Stimulated activated CD4-positive, alpha-beta T cell treated with anti-CD3 and anti-CD28 coated beads, Interleukin-1b, Interleukin-23, amount 100 ng/mL, for 48 hours (primary cell): ENCODE measurements at places on chromosomes 4 and X.

GRCh38 chr4:107902715-107903114, 28.6 kb upstream of the CYP2U1 start:
- DNase-seq: no peak

DNA sequence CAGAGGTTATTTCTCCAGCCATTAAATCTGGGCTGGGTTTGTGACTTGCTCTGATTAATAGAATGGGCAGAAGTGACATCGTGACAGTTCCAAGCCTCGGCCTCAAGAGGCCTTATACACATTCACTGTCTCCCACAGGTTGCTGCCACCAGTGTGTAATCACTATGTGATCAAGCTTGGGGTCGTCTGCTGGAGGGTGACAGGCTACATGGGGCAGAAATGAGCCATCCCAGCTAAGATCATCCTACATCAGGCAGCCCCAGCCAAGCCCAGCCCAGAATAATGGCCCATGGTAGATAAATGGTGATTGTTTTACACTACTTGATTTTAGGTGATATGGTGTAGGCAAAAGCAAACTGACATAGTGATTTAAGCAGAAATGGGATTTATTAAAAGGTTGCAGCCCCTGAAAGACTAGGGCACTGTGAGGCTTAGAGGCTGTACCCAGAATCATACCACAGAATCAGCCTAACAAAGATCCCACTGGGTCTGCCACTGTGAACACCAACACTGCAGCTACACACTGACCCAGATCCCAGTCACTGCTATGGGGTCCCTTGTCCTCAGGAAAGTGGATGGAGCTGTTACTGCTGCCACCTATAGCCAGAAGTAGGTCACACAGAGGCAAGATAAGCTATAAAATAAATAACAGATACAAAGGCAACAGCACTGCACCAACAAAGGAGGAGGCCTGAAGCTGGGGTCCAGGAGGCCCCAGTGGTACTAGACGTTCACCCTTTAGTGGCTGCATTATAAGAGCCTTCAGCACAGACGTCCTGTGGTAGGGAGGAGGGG, 159.6 kb upstream of the RBPJ start:
- peak; percentile 32 for DNase-seq

DNA sequence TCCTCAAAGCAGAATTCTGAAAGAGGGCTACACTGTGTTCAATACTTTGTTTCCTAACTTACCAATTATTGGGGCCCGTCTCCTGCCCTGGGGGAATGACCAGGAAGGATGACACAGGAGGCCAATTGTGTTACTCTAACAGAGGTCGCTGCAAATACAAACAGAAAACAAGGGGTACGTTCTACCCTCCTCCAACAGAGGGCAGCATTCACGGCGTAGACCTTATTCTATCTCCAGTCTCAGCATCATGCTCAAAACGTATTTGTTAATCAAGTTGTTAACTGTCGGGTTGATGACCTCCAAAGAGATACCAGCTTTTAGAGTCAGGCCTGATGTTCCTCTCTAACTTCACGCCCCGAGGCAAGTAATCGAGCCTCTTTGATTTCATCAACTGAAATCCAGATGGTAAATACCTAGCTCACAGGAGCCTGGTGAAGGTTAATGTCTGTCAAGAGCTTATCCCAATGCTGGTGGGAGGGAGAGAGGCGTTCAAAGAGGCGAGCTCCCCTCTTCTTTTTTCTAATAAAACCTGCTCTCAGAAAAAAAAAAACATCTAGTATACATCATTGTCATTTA, 181.0 kb upstream of the KCNIP4 start:
- DNase-seq: no peak

- no peak for DNase-seq
These were observed 94.5 kb upstream of the PRKX start for GRCh38 chrX:3807906-3808305.

- no peak for DNase-seq
These were observed 766.9 kb upstream of the IGFBP7 start for GRCh38 chr4:57877047-57877458.

- DNase-seq: no peak
These were observed 2.4 kb downstream of the MAGEA12 start for GRCh38 chrX:152735860-152736511.

DNA sequence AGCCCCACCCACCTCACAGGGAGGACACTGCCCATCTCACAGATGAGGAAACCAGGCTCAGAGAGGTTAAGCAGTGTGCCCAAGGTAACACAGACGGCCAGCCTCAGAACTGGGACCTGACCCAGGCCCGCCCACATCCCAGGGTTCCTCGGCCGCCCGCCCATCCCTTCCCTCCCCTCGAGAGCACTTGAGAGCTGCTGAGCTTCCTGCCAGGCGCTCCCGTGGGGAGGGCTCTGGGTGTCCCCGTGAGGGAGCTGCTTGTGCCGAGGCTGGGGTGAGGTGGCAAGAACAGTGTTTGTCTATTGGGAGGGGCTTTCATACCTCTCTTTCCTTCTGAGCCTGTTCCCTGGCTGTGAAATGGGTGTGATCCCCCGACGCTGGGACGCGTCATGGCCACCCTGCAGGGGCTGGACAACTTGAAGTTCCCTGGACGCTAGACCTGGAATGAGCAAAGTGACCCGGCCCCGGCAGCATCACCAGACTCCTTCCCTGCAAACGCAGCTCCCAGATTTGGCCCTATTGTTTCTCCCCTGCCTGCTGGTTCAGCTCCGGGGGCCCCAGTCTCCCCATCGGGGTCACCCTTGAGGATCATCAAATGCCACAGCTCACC, 204.9 kb downstream of the AFAP1 start:
- no peak for DNase-seq

DNA sequence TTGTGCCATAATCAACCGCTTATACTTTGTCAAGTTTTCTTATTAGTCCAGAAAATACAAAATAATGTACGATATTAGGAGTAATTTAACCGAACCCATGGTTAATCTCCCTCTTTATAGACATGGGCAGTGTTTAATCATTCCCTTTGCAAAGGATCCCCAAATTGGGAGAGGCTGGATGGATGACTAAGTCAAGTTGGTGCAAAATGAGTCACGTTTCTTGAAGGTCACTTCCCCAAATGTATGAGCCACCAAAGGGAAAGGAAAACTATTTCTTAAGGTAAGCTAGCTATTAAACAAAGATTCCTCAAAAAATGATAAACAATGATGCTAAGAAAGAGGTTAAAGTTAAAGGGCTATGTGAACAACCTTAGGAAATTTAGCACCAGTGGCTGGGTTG, 17.5 kb downstream of the MAML3 start:
- DNase-seq: no peak

DNA sequence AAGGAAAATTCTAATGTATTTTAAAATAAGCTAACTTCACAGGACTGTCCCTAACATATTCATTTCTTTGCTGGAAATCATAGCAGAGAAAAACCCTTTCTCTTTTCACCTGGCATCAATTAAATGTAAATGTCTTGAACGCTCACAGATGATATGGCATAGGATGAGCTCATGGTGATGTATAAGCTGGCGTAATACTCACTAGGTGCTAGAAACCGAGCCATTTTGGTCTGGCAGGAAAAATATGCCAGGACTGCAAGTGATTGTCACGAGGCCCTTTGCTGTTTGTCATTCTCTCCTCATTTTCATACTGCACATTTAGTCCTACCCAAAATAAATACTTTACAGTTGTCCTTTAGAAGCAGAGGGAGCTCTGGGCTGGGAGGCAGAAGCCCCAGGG, 222.7 kb upstream of the LNX1 start:
- no peak for DNase-seq

- no peak for DNase-seq
These were observed 2.8 kb upstream of the CTBP1 start for GRCh38 chr4:1251773-1252066.

DNA sequence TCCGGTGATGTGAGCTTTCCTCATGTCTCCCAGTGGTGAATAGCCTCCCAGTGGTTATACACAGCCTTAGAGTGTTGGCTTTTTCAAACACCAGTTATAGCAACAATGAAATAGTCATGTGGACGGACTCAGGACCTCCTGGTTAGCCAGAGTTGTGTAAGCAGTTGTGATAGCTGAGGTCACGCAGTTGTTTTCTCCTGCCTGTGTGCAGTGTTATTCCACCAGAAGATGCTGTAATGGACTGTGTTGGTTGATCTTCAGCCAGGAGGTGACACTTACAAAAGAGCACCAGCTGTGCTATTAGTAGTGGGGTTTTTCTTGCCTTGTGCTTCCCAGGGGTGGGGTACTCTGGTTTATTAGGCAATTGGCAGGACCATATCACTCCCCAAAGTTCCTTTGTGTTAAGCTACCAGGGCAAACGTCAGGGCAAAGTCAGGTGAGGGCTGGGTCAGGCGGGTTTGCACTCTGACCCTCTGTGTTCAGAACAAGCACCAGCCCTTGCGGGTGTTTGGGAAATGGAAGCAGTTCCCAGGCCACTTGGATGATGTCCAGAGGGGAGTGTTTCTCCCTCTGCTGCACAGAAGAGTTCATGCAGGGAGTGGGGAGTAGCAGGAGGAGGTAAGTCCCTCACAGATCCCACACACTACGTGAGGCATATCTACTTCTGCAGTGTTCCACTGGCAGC, 252.6 kb downstream of the TMEM47 start:
- DNase-seq: no peak

- DNase-seq: no peak
These were observed 18.6 kb downstream of the PSMD10 start for GRCh38 chrX:108072746-108073145.

GRCh38 chr4:77062856-77063255, 12.9 kb downstream of the CCNI start:
- DNase-seq: no peak

DNA sequence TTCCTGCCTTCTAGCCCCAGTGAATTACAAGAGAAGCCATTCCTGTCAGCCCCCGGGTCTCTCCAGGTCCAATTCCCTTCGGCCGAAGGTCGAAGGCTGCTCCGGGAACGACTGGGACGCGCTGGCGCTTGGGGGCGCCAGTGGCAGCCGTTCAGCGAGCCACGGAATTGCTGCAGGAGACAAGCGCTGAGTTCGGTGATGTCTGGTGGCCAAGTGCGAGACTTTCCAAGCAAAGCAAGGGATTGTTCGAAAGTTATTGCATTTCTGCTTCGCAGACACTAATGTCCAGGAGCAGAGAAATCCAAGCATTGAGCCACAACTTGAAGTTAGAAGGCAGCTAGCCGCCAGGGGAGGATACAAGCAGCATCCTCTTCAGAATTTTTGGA, 1.1 kb upstream of the DKK2 start:
- DNase-seq: no peak

- no peak for DNase-seq
These were observed 236.2 kb downstream of the EVC2 start for GRCh38 chr4:5472160-5472591.

GRCh38 chrX:50108264-50108663, 92.5 kb downstream of the AKAP4 start:
- no peak for DNase-seq

DNA sequence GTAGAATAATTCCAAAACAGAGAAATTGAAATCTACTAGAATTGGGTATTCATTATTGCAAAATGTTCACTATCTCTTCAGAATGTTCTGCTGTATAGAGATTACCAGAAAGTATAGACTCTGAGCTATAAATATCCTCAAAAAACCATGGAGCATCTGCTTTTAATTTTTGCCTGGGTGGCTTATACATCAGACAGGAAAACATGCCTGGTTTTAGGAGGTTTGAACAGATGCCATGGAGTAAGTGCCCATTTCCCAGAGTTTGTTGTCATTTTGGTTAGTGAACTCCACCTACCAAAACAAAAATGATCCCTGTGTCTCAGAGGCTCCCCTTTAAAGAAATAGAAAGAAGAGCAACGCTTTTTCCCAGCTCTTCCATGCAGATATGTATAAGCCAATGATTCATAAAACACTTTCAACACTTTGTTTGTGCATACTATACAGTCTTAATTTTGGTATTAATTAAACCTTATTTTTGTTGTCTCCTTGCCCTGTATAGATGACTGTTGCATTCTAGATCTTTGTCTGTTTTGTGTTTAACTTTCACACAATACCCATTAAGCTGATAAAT, 68.7 kb downstream of the MEPE start:
- no peak for DNase-seq

DNA sequence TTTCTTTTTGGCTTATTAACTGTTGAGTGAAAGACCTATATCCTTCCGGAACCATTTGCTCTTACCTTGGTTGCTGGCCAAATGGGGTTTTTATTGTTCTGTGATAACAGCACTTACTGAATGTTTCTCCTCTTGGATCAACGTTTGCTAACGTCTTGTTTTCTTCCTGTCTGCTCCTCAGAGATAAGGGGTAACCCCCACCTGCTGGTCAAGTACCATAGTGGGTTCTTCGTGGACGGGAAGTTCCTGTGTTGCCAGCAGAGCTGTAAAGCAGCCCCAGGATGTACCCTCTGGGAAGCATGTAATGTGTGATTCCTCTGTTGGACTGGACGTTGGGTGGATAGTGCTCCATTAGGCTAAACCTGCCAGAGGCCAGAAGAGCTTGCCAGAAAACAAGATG, 15.3 kb downstream of the BMX start:
- DNase-seq: no peak

DNA sequence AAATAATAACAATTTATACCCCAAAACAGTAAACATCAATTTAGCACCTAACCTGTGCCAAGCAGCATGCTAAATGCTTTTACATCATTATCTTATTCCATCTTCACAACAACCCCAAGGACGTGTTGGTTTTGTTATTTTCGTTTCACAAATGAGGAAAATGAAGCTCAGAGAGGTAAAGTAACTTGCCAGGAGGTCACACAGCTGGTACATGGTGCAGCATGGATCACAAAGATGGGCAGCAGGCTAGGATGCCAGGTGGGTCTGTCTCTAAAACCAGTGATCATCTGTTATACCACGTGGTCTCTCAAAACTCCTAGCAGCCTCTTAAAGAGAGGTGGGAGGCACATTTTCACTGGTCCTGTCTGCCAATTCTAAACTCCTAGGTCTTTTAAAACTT, 323.6 kb upstream of the F9 start:
- no peak for DNase-seq

- DNase-seq: no peak
These were observed 682.4 kb downstream of the DACH2 start for GRCh38 chrX:86830685-86831084.

DNA sequence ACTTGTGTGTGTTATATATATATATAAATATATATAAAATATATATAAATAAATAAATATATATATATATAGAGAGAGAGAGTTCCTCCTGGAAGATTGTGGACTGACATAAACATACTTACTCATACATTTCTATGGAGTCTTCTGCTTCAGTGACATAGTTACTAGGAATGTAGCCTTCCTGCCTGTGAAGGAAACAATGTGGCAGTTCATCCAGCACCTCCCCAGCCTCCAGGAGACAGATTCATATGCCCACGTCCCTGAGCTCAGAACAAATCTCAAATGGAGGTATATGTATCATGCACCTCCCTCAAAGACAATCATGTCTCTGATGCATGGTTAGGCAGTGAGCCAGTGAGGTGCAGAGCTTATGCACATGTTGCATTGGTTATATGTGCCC, 11.4 kb upstream of the TIMM8A start:
- no peak for DNase-seq

DNA sequence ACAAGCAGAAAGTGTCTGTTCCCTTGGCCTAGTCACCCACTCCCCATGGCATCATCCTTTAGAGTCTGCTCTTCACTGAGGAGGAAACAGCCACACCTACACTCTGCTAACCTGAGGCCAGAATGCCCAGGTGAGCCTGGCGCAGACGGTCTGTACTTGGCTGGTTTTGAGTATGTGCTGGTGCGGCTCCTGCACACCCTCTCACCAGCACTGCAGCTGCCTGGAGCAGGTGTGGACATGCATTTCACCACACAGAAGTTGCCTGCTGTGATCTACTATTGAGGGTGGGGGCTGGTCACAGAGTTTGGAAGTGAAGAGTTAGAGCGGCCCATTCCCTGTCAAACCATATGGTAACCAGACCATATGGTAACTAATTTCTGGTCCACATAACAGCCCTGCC, 39.5 kb downstream of the KANTR start:
- no peak for DNase-seq
